ENCODE measurements at places on chromosomes 5 and 9. TPM values are rescaled to one million over a fixed set of nuclear protein-coding genes. Genes with fewer than 3 reads are reported as not detected.
A peak's percentile ranks its signal among the peaks of the same experiment; 100 is the strongest.

LCN2 gene
- total RNA-seq, result not detected

ELAVL2 gene
- total RNA-seq, result 0.32 TPM

DAB2IP gene
- total RNA-seq, result 47.1 TPM

EIF4EBP3 gene
- total RNA-seq, result 31.7 TPM

GRCh38 chr9:79131824-79132377, 439.9 kb upstream of the TLE4 start:
- no peak overlapping the region for H3K27ac ChIP-seq
- no peaks in the 10 kb centered on the region for H3K36me3 ChIP-seq
- no peak for DNase-seq

- H3K27ac ChIP-seq, result no peak overlapping the region
- peaks cover under 1% of the 10 kb centered on the region for H3K27me3 ChIP-seq
- H3K4me3 ChIP-seq, result no peak overlapping the region
- no peaks in the 10 kb centered on the region for H3K4me1 ChIP-seq
- DNase-seq, result no peak
- H3K36me3 ChIP-seq, result no peaks in the 10 kb centered on the region
Observed at GRCh38 chr9:134869554-134870300, 10.9 kb upstream of the FCN2 start.

GRCh38 chr5:137051161-137051560, 448.0 kb downstream of the SPOCK1 start:
- H3K4me1 ChIP-seq, result no peaks in the 10 kb centered on the region
- no peak overlapping the region for H3K4me3 ChIP-seq
- H3K27me3 ChIP-seq, result no peaks in the 10 kb centered on the region
- no peak overlapping the region for H3K27ac ChIP-seq

DNA sequence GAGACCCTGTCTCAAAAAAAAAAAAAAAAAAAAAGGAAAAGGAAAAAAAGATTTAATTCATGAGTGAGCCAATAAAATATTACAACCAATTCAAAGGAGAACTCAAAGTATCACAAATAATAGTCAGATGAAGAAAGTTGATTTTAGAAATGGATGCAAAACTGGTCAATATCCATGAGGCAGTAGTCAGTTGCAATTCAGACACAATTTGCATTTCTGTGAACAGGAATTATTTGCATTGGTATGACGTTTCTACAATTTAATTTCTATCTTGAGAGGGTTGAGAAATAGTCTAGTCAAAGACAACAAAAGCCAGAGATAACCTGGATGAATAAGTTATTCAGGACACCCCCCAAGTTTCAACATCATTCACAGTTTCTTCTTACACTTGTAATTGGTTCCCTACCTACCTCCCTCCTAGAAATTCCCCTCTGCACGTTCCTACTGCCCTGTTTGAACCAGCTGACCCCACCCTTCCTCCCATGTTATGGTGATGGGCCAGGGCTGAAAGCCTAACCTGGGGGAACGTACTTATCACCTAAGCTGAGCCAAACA, 28.6 kb upstream of the CDKN2AIPNL start:
- peak overlapping the region; percentile 98 for H3K27ac ChIP-seq
- H3K36me3 ChIP-seq, result no peaks in the 10 kb centered on the region
- H3K27me3 ChIP-seq, result no peaks in the 10 kb centered on the region
- DNase-seq, result no peak
- H3K4me3 ChIP-seq, result no peak overlapping the region

DNA sequence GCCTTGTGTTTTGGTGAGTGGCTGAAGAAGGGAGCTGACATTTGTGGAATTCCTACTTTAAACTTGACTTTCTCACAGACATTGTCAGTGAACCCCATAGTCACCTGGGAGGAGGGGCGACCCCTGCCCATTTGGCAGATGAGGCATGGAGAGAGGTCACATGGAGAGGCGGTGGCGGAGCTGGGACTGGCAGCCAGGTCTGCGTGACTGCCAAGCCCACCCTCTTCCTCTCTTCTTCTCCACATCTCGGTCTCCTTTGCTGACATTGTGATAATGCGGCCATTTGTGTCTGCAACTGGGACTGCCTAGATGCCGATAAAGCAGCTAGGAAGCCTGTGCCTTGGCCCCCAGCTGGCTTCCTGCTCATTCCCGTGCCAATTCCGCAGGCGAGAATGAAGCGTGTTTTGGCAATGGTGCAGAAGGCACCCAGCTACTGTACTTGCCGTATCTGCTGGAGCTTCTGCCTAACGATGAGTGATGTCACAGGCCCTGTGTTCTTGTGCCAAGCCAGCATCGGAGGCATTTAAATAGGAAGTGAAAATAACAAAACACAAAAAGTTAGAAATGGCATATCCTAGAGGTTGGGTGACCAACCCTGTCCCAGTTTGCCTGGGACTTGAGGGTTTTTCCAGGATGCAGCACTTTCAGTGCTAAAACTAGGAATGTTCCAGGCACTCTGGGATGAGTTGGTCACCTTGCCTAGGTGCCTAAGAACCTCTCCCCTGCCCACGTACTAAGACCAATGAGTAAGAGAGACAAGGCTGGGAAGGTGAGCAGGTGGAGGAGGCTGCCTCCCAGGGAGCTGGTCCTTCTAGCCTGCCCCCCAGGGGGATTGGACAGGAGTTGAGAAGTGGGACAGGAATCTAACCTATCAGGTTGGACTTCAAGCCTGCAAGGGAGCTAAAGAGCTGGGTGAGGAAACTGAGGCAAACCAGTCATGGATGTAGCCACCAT, 23.6 kb downstream of the OLFML2A start:
- no peaks in the 10 kb centered on the region for H3K36me3 ChIP-seq
- no peak overlapping the region for H3K4me3 ChIP-seq
- H3K27me3 ChIP-seq, result no peaks in the 10 kb centered on the region
- peaks cover 42% of the 10 kb centered on the region for H3K4me1 ChIP-seq

DNA sequence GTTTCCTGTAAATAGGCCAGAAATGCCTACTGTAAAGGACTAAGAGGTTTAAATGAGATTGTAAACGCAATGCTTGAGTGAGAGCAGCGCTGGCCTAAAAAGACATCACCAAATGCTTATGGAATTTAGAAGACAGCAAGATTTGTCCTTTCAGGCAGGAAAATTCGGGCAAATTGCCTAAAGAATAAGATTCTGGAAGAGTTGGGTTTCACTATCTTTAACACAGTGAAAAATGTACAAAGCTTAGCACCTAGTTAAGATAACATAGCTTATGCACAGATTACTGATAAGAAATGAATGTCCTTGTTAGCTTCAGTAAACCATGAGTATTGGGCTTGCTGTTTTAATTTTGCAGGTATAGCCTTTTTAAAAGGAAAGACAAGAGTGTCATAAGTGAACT, 4.7 kb downstream of the FKBP15 start:
- no peak overlapping the region for H3K4me3 ChIP-seq
- peaks cover 22% of the 10 kb centered on the region for H3K4me1 ChIP-seq
- DNase-seq, result no peak
- H3K36me3 ChIP-seq, result no peaks in the 10 kb centered on the region
- no peaks in the 10 kb centered on the region for H3K27me3 ChIP-seq
- no peak overlapping the region for H3K27ac ChIP-seq

DNA sequence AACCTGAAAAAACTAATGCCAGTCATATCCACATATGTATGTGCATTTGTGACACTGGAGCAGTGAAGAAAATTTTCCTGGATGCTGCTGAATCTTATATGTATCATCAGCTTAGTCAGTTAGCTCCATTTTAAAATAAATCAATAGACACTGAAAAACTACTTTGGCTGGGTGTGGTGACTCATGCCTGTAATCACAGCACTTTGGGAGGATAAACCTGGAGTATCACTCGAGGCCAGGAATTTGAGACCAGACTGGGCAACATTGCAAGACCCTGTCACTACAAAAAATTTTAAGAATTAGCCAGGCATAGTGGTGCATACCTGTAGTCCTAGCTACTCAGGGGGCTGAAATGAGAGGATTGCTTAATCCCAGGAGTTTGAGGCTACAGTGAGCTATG, 511.0 kb upstream of the TLE4 start:
- H3K4me1 ChIP-seq, result no peaks in the 10 kb centered on the region
- DNase-seq, result no peak
- H3K27me3 ChIP-seq, result no peaks in the 10 kb centered on the region
- no peak overlapping the region for H3K4me3 ChIP-seq
- no peaks in the 10 kb centered on the region for H3K36me3 ChIP-seq

DNA sequence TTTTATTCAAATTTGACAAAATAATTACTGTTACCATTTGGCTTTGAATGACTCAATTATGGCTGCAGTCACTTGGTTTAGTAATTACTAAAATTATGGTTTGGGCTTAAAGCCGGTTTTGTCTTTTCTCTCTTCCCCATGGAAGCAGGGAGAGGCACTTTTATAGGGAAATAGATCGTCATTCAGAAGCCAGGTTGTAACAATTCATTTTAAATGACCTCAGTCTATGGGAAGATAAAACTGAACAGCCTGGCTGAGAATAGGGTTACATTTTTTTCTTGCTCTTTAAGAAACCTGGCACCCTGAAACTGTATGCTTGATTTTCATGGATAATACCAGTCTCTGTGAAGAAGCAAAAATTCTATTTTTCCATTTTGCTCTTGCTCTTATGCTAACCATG, 169.8 kb downstream of the SMC2 start:
- no peaks in the 10 kb centered on the region for H3K4me1 ChIP-seq
- no peaks in the 10 kb centered on the region for H3K36me3 ChIP-seq
- H3K27me3 ChIP-seq, result no peaks in the 10 kb centered on the region
- no peak overlapping the region for H3K4me3 ChIP-seq
- no peak overlapping the region for H3K27ac ChIP-seq

GRCh38 chr9:93318480-93318879, 133.0 kb upstream of the FAM120A start:
- no peak overlapping the region for H3K27ac ChIP-seq
- H3K36me3 ChIP-seq, result peaks cover 3% of the 10 kb centered on the region
- no peaks in the 10 kb centered on the region for H3K27me3 ChIP-seq
- DNase-seq, result no peak
- no peaks in the 10 kb centered on the region for H3K4me1 ChIP-seq

DNA sequence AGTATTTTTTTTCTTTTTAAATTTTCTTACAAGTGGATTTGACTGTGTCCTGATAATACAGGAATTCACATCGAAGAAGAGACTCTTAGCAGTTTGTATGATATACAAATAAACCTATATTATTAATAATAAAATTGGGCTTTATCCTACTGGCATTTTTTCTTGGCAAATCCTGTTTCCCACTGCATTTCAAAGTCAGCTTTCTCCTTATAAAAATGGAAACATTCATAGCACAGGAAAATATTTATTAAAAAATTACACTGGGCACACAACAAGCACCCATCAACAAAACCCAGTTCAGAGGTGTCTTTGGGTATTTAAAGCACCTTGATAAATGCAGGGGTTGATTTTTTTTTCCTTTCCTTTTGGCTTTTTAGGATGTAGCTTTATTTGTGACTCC, 200.9 kb downstream of the MEF2C start:
- H3K27ac ChIP-seq, result no peak overlapping the region
- H3K4me1 ChIP-seq, result peaks cover 6% of the 10 kb centered on the region
- H3K4me3 ChIP-seq, result no peak overlapping the region
- DNase-seq, result no peak
- H3K27me3 ChIP-seq, result peaks cover 100% of the 10 kb centered on the region

- no peak overlapping the region for H3K27ac ChIP-seq
- no peak for DNase-seq
- H3K36me3 ChIP-seq, result no peaks in the 10 kb centered on the region
- no peaks in the 10 kb centered on the region for H3K27me3 ChIP-seq
- no peak overlapping the region for H3K4me3 ChIP-seq
- H3K4me1 ChIP-seq, result no peaks in the 10 kb centered on the region
Observed at GRCh38 chr5:166293892-166294291, 1997.6 kb upstream of the WWC1 start.

GRCh38 chr9:14906644-14907359, 3.4 kb downstream of the FREM1 start:
- no peak overlapping the region for H3K27ac ChIP-seq
- DNase-seq, result no peak
- H3K36me3 ChIP-seq, result no peaks in the 10 kb centered on the region

GRCh38 chr5:77426670-77427069, 65.4 kb downstream of the WDR41 start:
- no peaks in the 10 kb centered on the region for H3K4me1 ChIP-seq
- no peak for DNase-seq
- H3K27ac ChIP-seq, result no peak overlapping the region
- peaks cover 53% of the 10 kb centered on the region for H3K36me3 ChIP-seq

- no peaks in the 10 kb centered on the region for H3K4me1 ChIP-seq
- H3K27ac ChIP-seq, result no peak overlapping the region
Observed at GRCh38 chr5:145506185-145506850, 328.8 kb downstream of the PRELID2 start.

DNA sequence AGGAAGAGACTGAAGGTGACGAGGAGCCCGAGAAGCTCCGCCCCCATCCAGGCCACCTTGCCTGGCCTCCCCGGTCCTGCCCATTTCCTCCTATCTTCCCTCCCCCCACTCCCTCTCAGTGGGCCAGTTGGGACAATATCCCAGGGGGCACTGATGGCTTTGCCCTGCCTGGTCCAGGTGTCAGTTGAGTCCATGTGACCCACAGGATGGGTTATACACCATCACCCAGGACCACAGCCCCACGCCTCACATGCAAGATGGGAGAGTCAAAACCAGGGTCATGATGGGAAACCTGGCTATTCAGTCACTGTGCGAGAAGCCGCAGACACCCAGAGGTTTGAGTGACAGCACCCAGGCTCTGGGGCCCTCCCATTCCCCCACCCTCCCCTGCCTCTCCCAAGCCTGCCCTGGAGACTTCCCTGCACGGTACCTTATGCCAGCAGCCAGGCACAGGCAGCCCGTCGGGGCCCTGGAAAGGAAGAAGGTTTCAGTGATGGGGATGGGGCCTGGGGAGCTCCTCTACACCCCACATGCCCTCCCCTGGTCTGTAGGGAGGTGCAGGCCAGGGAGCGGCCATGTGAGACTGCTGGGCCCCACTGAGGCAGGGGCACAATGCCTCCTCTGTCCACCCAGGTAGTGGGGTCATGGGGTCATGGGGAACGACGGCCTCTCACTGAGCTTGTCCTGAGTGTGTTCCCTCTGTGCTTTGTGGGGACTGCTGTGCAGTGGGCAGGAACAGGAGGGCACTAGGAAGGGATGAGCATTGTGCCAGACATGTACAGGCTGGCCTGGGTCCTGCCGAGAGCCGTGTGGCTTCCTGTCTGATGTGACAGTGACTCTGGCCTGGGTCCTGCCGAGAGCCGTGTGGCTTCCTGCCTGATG, 6.3 kb upstream of the PHYKPL start:
- H3K4me1 ChIP-seq, result peaks cover 40% of the 10 kb centered on the region
- peak overlapping the region; percentile 95 for H3K27ac ChIP-seq
- DNase-seq, result peak; percentile 73
- H3K27me3 ChIP-seq, result no peaks in the 10 kb centered on the region

- H3K27ac ChIP-seq, result no peak overlapping the region
- H3K36me3 ChIP-seq, result peaks cover 10% of the 10 kb centered on the region
- H3K27me3 ChIP-seq, result no peaks in the 10 kb centered on the region
Observed at GRCh38 chr9:37897665-37898064, 6.3 kb downstream of the SLC25A51 start.
